ENCODE measurements at places on chromosomes 6 and 20.

DNA sequence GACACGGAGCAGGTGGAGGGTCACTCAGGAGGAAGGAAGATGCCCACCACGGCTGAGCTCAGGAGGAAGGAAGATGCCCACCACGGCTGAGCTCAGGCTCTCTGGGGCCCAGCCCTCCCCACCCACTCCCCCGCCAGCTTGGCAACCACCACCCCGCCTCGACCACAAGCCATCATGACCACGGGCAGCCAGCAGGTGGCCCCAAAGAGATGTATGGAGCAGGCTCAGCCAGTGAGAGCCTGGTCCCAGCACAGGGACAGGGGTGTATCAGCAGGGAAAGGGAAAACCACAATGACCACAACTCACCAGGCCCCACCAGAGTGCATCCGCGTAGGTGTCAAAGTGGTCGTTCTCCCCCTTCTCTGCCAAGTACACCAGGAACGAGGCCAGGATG is 30.4 kb downstream of the KCNQ2 start:
- DNase-seq = no peak

DNA sequence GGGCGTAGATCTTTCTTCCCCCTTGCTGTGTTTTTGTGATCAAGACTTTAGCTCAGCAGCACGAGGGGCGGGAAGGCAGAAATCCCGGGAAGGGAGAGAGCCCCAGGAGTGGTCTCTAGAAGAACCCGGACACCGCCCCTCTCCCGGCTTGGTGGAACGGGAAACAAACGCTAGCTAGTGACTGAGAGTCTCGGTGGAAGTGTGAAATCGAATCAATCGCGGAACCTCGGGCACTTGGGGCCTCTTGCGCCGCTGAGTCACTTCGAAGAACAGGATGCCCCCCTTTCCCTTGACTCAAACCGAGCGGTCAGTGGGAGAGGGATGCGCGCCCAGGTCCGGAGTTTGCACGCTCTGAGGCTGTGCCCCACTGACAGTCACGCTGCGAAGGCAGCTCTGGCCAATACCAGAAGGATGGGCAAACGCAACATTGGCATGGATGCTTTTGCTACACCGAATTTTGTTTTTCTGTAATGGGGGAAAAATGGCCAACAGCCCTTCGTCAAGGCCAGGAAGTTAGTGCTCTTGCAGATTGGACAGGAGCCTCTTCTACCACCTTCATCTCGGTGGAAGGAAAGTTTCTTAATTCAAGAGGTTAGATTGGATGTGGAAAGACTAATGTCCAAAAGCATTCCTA is 1.6 kb upstream of the OLIG3 start:
- no peak for DNase-seq

GRCh38 chr6:143127941-143128680 is 67.4 kb downstream of the AIG1 start:
- DNase-seq = no peak

DNA sequence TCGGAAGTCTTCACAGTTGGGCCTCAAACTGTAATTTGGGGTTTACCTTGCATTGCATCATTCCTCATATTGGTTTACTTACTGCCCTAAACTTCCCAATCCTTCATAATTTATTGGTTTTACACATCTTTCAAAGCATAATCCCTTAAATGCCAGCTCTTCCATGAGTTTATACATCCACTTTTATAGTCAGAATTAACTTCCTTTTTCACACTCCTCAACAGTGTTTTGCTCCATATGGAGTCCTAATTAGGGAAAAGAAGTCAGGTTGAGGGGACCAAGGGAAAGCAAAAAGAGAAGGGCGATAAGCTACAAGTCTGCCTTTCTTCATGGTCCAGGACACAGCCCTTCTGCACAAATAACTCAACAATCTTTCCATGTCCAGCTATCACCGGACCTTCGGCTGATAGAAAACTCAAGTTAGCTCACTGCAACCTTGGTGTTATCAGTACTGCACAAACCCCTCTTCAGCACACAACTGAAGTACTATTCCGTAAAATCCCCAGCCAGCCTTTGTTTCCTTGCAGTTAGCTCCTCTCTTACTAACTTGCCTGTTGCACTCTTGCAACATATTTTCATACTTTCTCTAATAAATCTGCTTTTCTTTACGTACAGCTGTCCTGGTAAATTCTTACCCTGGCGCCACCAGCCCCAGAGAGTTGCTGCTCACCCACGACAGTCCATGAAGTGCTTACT is 2.0 kb downstream of the EEF1E1 start:
- no peak for DNase-seq

DNA sequence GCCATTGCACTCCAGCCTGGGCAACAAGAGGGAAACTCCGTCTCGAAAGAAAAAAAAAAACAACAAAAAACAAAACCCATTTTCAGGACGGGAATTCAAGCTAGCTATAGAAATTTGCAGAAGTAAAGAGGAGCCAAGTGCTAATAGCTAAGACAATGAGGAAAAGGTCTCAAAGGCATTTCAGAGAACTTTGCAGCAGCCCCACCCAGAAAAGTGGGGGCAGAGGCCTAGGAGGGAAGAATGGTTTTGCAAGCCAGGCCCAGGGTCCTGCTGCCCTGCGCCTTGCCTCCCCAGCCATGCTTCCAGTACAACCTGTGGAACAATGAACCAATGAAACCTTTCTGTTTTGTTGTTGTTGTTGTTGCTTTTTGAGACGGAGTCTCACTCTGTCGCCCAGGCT is 38.3 kb upstream of the SAMHD1 start:
- no peak for DNase-seq

DNA sequence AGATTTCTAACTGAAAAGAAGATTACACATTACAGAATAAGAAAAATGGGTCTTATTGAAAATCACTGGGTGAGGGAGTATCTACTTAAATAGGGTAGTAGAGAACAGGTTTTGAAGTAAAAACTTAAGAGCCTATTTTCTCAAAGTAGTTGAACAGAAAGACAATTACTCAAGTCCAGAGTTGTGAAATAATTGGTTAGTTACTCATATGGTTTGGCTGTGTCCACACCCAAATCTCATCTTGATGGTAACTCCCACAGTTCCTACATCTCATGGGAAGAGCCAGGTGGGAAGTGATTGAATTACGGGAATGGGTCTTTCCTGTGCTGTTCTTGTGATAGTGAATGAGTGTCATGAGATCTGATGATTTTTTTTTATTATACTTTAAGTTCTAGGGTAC is 1035.3 kb upstream of the GJE1 start:
- DNase-seq = no peak

DNA sequence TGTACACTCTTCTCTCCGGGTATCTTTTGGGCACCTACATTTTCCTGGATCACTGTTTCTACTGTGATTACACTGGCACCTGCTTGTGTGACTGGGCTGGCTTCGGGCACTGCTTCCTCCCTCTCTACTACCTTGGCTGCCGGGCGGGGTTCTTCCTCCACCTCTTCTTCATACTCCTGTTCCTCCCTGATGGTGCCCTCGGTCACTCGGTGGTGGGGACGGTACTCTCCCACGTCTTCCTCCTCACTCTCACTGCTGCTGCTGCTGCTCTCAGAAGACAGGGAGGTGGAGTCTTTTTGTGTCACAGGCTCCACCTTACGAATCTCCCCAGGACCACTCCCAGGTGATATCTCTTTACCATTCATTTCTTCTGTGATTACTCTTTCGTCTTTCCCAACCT is 42.5 kb downstream of the SMLR1 start:
- no peak for DNase-seq

DNA sequence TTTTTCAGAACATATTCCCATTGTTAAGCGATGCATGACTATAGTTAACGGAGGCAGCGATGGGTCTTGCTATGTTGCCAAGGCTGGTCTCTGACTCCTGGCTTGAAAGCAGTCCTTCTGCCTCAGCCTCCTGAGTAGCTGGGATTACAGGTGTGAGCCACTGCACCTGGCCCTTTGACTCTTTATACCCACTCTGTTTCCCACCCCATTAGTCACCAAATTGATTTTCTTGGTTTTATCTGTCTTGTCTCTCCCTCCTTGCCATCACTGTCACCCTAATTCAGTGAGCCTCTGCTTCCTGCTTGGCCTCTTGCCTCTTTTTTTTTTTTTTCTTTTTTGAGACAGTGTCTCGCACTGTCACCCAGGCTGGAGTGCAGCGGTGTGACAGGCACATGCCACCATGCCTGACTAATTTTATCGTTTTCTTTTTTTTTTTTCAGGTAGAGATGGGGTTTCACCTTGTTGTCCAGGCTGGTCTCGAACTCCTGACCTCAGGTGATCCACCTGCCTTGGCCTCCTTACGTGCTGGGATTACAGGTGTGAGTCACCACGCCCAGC is 31.3 kb downstream of the ZFAND3 start:
- DNase-seq = no peak

GRCh38 chr6:112695001-112695400 is 347.9 kb downstream of the RFPL4B start:
- no peak for DNase-seq

- no peak for DNase-seq
Observed at GRCh38 chr6:5468586-5468985, 207.3 kb downstream of the FARS2 start.

DNA sequence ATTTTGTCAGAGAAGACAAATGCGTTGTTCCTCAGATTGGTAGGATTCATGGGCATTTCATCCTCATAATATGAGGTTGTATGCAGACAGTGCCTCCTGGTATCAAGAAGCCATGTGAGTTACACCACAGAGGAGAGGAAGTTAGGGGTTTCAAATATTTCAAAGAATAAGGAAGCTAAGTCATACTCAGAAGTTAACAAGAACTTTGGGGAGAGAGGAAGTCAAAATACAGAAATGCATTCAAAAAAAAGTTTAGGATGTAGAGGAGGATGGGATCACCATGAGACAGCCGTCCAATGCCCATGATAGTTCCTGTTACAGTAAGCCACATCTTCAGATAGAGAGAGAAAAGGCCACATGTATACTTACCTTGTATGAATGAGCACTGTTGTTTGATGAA is 22.3 kb downstream of the HLA-DOB start:
- DNase-seq = no peak

DNA sequence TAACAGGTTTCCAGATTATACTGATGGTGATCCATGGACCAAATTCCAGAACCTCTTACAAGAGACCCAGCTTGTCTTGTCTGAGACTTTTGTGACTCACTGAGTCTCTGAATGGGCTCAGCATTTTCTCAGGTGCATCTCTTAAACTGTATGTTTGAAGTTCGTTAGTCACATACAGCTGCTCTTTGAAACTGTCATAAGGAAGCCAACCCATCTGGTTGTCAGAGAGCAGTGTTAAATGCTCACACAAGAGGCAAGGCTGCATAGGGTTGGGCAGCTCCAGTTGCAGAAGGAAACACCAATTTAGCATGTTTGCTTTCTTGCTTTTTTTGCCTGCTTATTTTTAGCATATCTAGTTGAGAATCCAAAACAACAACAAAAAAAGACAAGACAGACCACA is 47.1 kb downstream of the TRIM27 start:
- DNase-seq = no peak

DNA sequence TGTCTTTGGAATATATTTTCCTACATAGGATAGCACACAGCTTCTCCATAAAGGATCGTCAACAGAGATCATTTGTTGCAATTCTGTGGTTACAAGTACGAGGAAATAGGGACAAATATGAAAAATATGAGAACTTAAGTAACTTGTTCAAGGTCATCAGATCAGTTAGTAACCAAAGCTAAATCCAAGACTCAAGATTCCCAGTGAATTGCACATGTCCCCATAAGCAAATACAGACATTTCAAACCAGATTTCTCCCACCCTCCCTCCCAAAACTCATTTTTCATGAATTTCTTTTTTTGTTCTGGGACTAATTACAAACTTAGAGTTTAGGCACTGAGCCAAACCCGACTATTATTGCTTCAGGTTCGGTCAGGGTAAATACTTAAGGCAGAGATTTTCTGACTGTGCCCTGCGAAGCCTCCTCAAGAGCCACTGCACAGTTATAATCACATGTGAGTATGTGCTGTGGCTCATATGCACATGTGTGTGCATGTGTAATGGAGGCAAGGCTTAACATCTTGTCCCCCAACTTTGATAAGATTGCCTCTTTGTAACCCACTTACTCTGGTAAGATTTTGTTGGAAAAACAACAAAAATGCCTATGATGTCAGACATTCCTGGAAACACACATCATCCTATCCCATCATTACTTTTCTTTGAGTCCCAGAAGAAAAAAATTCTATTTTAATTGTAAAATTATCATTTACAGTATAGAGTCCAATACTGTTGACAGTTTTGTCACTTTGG is 216.2 kb downstream of the CD83 start:
- DNase-seq = peak; percentile 11

DNA sequence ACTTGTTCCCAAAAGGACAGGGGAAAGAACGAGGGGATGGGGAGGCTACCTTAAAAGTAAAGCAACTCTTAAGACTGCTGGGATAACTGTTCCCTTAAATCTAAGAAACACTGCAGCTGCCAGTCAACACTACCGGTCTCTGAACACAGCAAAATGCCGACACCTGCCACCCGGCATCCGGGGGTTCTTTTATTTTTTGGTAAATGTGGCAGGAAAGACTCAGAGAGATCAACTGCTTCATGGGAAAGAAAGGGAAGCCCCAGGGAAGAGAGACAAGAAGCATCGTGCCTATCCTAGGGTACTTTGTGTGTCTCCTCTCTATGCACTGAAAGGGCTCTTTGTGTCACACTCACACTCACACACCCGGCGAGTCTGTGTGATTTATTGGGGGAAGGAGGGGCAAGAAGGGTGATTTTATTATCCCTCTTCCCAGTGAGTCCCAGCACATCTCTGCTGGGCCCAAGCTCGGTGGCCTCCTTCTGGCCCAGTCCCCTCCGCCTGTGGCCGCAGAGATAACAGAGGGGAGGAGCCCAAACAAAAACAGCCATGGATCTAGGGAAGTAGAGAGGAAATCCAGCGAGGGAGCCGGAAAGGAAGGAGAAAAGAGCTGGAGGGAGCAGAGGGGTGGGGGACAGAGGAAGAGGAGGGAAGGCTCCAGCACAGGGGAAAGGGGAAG is 1.4 kb downstream of the FYN start:
- no peak for DNase-seq

GRCh38 chr6:27148404-27148795 is 99.1 kb upstream of the PRSS16 start:
- no peak for DNase-seq

GRCh38 chr6:84460491-84460890 is 233.0 kb upstream of the CEP162 start:
- no peak for DNase-seq

GRCh38 chr6:28907394-28907793 is 16.4 kb downstream of the TRIM27 start:
- DNase-seq = no peak
